ENCODE measurements at places on chromosomes 12 and 14.

GRCh38 chr12:64452559-64453329 is 824 bp downstream of the TBK1 start:
- DNase-seq = no peak

DNA sequence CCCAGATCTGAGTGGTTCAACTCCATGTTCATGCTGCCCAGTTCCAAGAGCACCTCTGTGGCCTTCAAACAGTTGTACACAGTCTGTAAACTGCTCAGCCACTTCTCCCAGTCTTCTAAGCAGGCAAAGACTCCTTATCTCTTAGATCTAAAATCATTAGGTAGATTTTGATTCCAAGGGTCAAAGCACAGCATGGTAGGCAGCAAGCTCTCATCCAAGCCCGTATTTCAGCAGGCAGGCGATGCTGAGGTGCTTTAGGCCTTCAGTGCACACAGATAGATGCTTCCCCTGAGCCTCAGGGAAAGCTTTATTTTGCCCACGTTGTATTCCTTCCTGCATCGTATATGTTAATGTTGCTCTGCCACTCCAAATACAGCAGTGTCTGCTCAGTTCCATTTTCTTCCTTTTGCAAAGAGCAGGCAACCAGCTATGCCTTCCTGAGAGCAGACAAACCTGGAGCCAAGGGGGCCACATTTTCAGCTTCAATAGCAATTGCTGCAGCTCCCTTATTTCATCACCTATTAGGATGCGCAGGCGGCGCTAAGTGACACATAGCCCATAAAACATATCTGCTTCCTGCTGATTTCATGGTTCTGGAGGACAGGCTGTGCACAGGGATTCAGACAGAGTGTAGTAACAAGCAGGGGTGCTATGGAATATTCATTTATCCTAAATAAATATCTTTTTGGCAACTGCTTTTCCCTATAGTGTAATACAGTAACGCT is 67.5 kb downstream of the ETV6 start:
- DNase-seq = no peak

- no peak for DNase-seq
Measured at GRCh38 chr14:37623426-37623951, 28.1 kb downstream of the TTC6 start.

DNA sequence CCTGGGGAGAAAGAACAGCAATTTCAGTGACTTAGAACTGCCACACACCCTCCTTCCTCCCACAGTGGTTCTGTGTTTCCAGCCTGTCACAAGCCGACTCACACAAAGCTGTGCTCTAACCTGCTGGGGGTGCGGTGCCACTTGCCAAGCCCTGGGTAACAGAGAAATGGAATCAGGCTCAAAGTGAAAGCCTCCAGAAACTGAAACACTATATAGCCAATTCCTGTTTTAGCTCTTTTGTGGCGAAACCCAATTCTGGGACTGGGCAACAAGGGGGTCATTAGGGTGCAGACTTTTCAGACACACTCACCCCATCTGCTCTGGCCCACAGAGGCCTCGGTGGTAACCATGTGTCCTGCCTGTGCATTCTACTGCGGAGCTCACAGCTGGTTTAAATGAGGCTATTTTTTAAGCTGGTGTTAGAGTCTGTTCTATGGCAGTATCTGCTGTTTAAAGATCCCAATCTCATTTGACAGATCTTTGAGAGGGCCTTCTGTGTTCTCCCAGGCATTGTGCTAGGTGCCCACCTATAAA is 15.2 kb upstream of the ACTR6 start:
- DNase-seq = no peak

DNA sequence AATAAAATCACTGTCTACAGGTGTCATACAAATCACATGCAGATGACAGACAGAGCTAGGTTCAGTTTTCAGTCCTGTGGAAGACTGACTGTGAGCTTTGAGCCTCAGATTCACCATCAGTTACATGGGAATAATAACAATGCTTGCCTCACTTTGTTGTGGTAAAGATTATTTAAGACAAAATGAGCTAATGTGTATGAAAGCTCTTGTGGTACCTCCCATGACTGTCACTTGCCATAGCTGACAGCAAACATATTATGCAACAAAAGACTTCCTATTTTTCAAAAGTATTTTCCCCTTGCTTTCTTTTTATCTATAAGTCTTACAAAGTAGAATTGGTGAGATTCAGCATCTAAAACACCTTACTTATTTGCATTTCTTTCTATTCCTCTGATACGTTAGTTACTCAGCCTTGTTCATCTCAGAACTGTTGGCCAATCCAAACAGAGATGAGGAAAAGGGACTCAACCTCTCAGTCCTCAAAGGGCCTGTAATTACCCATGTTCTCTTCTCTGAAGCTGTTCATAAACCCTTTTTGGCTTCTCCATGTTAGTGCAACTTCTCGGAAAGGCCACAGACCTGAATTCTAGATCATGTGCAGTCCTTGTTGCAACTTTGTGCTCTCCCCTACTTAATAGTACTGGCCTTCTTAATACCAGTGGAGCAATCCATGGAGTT is 8.8 kb upstream of the DDHD1 start:
- DNase-seq = no peak

- DNase-seq = no peak
Measured at GRCh38 chr14:50156111-50156510, 39.7 kb upstream of the VCPKMT start.

GRCh38 chr12:1104088-1104800 is 113.2 kb downstream of the ERC1 start:
- no peak for DNase-seq

Measured in stimulated activated CD8-positive, alpha-beta memory T cell treated with anti-CD3 and anti-CD28 coated beads, Interleukin-2, amount 100 ng/mL, for 1 hour (primary cell).